ENCODE measurements at places on chromosomes 11 and 22.

DNA sequence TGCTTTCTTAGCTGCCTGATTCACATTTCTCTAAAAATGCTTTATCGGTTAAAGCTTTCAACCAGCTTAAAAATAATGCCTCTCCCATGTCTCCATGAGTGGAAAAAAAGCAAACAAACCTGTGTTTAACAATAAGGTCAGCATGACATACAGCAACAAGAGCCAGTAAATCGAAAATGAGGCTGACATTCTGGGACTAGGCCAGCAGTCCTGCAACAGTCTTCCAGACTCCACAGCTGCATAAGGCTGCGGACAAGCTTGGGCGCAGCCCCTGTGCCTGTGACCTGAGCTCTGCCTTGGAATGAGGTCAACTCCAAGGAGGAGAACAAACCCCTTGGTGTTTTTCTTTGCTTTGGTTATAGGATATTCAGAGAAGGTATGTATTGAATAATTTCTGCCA, 95.5 kb downstream of the PGR start:
- DNase-seq, result no peak

GRCh38 chr22:40198733-40199132, 21.0 kb downstream of the TNRC6B start:
- DNase-seq, result no peak

GRCh38 chr22:38549101-38549894, 20.7 kb downstream of the DMC1 start:
- DNase-seq, result peak; percentile 95

DNA sequence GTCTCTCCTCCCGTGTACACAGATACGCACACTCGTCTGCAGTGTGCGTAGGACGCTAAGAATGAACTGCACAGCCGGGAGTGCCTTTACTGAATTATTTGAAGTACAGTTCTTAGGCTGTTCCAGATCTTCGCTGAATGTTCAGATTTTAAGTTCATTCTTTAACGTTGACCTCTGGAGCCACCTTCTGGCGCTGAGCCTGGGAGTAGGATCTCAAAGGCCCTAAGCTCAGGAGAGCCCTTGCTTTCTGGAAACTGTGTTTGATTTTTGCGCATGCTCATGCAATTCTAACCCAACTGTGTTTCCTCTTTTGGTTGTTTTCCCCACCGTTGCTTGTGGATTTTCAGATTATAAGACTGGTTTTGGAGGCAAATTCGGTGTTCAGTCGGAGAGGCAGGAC, 22.8 kb downstream of the CTTN start:
- DNase-seq, result peak; percentile 31

DNA sequence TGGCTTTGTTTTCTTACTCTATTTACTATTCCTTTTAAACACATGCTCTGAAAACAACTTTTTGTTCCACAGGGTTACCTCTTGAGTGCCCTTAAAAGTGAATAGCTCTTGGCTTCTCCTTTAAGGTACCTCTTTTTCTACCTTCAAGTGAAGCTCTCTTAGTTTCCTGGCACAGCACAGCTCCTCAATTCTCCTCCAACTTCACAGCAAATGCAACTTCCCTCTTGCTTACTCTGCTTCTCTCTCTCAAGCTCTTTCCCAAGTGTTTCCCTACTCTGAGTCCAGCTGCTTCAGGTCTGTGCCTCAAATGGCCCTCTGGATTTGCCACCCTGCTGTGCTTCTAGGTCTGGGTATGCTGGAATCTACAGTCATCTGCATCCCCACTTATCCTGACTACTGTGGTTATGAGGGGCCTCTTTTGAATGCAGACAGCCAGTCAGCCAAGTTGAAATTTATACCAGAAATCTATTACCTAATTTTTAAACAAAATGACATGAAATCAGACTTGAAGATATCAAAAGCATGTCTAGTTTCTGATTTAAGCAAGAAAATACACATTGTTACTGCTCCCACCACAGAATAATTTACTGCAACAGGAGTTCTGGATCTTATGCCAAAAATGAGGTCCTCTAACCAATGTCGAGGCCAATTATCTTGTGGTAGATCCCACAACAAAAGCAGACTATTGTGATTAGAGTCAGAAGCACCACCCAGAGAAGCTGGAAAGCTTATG, 371.1 kb downstream of the SOX6 start:
- DNase-seq, result no peak

- DNase-seq, result no peak
These were observed 229.1 kb upstream of the ZBED5 start for GRCh38 chr11:11086979-11087378.

GRCh38 chr22:44439356-44440223, 58.4 kb downstream of the RTL6 start:
- DNase-seq, result no peak

DNA sequence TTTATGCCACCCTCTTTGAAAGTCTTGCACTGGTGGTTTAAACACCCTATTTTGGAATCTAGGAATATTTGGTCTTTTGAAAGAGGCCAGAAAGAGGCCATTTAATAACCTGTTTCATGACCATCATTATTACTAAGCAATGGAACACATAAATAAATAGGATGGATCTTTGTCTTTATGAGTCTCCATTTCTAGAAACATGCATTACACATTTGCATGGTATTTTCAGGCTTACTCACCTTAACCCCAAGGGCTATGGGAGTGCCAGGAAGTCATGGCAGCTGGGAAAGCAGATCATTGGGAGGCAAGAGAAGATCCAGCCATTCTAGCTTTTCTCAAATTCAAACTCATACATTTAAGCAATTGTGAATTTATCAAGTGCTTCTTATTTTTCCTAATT, 185.8 kb upstream of the POU2AF2 start:
- no peak for DNase-seq

GRCh38 chr11:86610559-86611341, 61.7 kb downstream of the ME3 start:
- DNase-seq, result no peak

- DNase-seq, result peak; percentile 11
These were observed 33.0 kb downstream of the LRRC10B start for GRCh38 chr11:61541598-61541997.

- peak; percentile 35 for DNase-seq
These were observed at the start of gene TENM4 for GRCh38 chr11:79440571-79441460. TENM4 (minus strand) TSS chr11:79441030; CDS start chr11:79069944, 371,086 bp downstream.

GRCh38 chr11:5488385-5488784, at the start of gene OR52D1:
OR52D1 (plus strand) TSS chr11:5488685; CDS start chr11:5488707, 22 bp downstream.
- DNase-seq, result no peak

DNA sequence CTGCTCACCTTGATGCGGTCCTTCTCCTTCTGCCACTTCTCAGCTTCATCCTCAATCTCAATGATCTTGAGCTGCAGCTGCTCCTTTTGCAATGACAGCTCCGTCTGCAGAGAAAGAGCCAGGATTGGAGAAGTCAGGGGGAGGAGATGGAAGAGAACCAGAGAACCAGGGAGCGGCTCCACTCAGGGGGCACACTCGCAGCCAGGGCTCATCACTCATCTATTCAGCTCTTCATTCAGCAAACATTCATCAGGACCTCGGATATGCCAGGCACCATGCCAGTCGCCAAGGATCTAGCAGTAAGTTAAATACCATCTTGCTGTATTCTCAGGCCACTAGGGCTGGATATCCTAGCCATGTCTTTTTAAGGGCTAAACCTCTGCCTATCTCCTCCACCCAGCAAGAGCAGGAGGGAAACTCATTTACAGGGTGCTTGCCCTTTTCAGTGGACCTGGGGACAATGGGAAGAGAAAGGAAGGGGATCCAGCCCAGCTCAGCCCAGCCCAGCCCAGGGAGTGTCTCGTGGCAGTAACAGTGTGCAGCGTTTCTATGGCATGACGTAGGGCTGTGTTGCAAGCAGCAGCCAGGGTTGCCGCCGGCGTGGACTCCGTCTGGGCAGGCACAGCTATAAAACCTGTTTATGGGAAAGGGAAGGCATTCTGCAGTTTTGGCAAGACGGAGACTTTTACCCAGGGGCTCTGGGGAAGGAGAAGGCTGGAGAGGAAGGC, 9.4 kb downstream of the TRIM29 start:
- no peak for DNase-seq

- no peak for DNase-seq
These were observed 3.0 kb downstream of the MAFF start for GRCh38 chr22:38204784-38205183.

DNA sequence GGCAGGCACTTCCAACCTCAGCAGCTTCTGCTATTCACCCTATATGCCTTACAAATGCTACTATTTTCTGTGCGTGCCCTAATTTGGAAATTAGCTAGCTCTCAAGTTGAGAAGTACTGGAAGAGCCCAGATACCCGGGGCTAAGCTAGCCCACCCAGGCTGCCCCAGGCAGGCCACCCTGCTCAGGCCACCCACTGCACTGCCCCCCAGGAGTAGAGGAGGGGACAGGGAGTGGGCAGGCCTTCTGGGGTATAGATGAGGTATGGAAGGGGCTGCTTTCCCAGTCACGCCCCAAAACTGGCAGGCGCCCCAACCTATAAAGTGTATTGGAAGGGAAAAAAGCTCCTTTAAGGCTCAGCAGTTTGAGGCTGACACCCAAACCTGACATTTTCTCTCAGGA, 43.5 kb downstream of the DRD2 start:
- DNase-seq, result no peak

GRCh38 chr22:45120931-45121330, 42.8 kb upstream of the NUP50 start:
- DNase-seq, result no peak

- DNase-seq, result peak; percentile 92
These were observed 15.8 kb downstream of the DGKZ start for GRCh38 chr11:46363031-46363407.

DNA sequence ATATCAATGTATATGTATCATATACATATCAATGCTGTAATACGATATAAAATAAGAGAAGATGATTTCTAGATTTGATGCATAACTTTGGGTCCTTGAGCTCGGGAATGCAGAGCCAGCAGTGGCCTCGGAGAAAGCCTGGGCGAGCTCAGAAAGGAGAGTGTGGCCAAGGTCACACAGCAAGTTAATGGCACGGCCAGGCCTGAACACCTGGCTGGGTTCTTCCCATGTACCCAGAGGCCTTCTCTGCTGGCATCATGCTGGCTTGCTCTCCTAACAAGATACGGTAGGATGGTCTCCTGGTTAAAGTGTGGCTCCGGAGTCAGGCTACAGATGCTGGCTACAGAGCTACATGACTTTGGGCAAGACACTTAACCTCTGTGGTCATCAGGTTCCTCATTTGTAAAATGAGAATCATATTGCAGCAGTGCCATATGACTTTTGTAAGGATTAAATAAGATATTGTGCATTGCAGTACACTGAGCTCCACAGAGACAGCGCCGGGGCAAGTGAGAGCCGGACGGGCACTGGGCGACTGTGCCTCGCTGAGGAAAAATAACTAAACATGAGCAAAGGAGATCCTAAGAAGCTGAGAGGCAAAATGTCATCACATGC, 29.9 kb downstream of the TPST2 start:
- peak; percentile 59 for DNase-seq

DNA sequence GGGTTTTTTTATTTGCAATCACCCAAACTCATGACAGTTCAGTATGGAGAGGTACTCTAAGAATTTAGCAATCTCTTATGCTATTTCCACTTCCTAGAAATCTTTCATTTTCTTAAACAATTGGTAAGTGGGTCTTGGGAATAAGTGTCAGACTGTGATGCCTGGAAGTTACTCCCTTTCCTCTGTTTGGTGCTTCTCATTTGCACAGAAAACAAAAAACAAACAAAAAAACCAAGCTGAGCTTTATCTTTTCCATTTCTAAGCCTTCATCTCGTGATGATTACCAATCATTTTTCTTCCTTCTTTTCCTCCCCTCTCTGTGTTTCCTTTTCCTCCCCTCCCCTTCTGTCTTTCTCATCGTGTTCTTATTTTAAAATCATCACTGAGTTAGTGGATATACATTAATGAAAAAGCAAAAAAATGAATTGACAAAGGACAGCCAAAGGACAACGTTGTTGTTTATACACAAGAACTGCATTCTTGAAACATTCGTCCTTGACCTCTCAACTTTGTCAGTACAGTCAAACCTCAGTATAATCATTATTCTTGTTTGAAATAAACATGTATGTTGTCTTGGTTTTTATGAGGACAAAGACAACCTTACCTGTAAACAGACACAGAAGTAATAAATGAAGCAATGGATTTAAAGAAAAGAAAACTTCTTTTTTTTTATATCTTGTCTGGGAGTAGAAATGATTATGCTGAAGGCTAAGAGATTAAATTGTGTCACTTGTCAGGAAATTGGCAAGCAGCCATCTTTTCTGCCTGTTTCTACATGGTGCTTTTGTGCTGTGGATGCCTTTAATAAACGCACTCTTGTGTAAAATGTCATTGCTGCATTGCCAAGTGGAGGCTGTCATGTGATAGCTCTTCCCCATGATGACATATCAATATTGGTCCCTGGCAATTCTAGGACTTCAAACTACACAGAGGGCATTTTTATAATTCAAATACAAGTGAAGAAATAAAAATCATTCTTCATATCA, 803.2 kb upstream of the CCDC90B start:
- no peak for DNase-seq

- peak; percentile 85 for DNase-seq
These were observed 59.4 kb upstream of the A4GALT start for GRCh38 chr22:42780070-42780540.

DNA sequence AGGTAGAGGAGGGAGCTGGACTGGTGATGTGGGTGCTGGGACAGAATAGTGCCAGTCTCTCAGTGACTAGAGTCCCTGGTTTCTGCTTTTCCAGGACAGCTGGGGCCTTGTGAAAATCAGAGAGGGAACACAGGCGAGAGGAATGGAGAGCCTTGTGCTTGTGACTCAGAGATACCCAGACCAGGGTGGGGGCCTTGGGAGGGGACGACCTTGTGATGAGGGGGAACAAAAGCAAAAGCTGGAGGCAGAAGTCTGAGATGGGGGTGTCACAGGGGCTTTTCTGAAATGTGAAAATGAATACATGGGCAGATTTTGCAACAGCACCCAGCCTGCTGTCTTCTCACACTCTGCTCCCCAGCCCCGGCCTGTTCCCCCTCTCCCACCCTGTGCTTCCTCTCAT, 3.4 kb upstream of the NR1H3 start:
- peak; percentile 96 for DNase-seq

DNA sequence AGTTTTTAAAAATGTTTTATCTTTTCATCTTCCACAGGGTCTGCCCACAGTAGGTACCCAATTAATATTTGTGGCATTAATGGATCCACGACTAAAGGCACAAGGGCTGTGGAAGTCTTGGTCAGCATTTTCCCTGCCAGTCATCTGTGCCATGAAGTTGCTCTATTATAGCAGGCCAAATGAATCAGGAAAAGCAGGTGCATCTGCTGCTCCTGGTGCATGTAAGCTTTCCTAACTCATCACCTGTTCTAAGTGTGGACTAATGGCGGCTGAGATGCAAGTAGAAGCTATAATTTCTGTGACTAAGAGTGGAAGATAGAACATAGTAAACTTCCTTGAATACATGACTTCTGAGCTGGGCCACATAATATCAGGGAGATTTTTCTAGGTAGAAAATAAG, 182.5 kb upstream of the TENM4 start:
- no peak for DNase-seq

GRCh38 chr11:87281496-87281895, 243.8 kb downstream of the TMEM135 start:
- peak; percentile 53 for DNase-seq

GRCh38 chr11:47413908-47414684, 5.7 kb downstream of the SLC39A13 start:
- DNase-seq, result no peak

DNA sequence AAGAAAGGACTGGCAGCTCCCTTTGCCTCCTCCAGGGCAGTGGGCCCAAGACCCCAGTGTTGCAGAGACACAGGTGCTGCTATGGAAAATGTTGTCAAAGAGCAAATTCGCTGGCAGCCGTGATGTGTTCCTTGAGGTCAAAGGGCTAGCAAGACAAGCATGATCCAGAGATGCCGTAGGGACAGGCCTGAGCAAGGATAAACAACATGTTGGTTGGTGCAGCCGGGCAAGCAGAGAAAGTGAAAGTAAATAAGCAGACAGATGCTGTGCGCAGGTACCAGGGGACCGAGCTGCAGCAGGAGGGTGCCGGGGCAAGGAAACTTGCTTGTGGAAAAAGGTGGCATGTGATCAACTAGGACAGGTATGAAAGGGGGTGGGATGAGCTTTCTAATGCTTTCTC, 125.5 kb upstream of the NECTIN1 start:
- DNase-seq, result no peak
